Activated CD4-positive, alpha-beta T cell treated with anti-CD3 and anti-CD28 coated beads, Interleukin-2, amount 10 ng/mL, durations not matched to agents 24 days and 14 days (primary cell): ENCODE measurements at places on chromosomes 3 and 15. TPM values are rescaled to one million over a fixed set of nuclear protein-coding genes. Genes with fewer than 3 reads are reported as not detected.

DNA sequence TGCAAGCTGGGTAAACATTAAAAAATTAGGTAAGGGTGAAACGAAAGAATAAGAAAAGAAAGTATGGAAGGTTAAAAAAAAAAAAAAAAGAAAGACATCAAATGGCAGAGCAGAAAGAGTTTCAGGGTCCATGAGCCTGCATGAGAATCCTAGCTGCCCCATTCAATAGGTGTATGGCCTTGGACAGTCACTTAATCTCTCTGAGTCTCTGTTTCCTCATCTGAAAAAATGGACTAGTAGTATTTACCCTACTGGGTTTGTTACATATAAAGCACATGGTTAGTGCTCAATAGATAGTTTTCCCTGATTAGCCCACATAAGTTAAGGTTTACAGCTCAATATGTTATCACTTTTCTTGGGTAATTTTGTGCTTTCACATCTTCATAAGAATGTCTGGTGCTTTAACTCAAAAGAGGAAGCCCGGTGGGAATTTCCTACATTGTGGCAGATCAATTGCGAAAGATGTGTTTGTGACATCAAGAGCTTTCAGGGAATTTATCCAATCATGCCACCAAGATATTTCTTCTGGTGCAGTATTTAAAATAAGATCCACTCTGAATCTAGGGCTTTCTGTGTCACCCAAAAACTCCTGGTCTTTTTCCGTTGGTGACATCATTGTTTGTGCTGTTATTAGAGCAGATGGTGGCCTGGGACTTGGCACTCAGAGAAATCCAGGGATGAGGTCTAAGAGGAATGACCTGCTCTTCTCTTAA, 57.2 kb upstream of the UBE2E1 start:
- peaks cover 4% of the 10 kb centered on the region for H3K4me1 ChIP-seq
- no peak for DNase-seq
- no peak overlapping the region for H3K27ac ChIP-seq
- no peaks in the 10 kb centered on the region for H3K36me3 ChIP-seq
- peaks cover 6% of the 10 kb centered on the region for H3K27me3 ChIP-seq
- no peak overlapping the region for H3K4me3 ChIP-seq

DNA sequence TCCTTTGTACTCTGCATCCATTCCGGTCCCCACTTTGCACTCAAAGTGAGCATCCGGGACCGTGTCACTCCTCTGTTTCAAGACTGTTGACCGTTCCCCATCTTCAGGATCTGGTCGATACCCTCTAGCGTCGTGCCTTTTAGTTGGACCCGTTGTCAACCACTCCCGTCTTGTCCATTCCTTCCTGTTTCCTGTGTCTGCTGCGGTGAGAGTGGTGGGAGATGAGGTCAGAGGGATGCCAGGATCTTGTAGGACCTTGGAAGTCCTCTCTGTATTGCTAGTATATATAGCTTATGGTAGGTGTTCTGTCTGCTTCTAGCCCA, 624 bp downstream of the BRK1 start:
- no peak for DNase-seq
- H3K27ac ChIP-seq: peak overlapping the region; percentile 93

DNA sequence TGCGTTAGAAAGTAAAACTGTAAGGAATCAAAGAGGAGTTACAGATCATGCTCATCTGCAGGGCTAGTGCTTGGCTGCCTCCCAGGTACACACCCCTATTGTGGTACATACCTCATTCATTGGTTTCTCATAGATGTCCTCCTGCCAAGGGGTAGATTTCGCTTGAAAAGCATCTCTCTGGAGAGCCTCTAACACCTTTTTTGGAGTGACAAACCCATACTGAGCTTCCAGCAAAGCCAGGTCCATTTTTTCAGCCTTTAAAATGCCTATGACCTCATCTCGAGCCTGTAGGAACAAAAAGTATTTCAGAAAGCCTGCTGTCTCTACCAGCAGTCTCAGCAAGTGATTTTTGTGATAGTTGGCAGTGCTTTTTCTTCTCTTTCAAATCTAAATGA, 112.1 kb downstream of the CMSS1 start:
- H3K4me3 ChIP-seq: no peak overlapping the region
- H3K27ac ChIP-seq: no peak overlapping the region
- no peak for DNase-seq
- no peaks in the 10 kb centered on the region for H3K4me1 ChIP-seq
- peaks cover 2% of the 10 kb centered on the region for H3K36me3 ChIP-seq

DNA sequence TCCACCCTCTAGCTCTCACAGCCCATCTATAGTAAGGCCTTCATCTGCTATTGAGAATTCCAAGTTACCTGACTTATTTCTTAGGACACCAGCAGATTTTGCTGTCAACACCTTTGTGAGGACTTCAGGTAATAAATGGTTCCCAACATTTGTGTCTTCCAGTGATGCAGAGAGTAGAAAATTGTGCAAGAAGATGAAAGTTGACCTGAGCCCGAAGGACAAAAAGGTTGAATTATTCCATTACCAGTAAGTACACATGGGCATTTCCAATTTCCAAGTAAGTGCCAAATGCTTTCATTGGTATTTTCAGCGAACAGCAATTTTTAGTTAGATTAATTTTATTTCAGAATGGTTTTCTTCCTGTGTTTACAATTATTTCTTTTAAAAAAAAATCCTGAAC, 35.4 kb downstream of the PDIA5 start:
- peaks cover 27% of the 10 kb centered on the region for H3K36me3 ChIP-seq
- H3K27ac ChIP-seq: no peak overlapping the region
- H3K4me1 ChIP-seq: no peaks in the 10 kb centered on the region
- no peak for DNase-seq
- H3K27me3 ChIP-seq: no peaks in the 10 kb centered on the region

GRCh38 chr15:95825671-95826411, 504.7 kb upstream of the NR2F2 start:
- H3K4me1 ChIP-seq: no peaks in the 10 kb centered on the region
- no peaks in the 10 kb centered on the region for H3K36me3 ChIP-seq
- DNase-seq: no peak
- no peak overlapping the region for H3K4me3 ChIP-seq
- peaks cover 20% of the 10 kb centered on the region for H3K27me3 ChIP-seq

DNA sequence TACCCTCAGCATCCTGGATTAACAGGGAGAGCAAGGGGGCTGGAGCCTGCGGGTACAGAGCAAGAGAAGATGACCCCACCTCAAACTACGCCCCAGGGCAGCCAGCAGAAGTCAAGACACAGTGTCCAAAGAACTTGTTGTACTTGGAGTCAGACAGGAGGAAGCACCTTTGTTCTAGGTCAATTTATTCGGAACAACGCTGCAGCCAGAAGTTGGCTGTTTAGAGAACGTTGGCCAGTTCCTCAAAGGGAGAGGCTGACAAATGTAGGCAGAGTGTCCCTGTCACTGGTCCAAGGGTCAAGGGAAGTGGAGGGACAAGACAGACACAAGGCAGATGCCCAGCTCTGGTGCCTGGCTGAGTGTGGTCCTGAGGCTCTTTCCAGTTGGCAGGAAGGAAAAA, 32.1 kb upstream of the PIAS1 start:
- no peak overlapping the region for H3K27ac ChIP-seq
- peaks cover under 1% of the 10 kb centered on the region for H3K27me3 ChIP-seq
- peaks cover 2% of the 10 kb centered on the region for H3K4me1 ChIP-seq
- no peak overlapping the region for H3K4me3 ChIP-seq

DNA sequence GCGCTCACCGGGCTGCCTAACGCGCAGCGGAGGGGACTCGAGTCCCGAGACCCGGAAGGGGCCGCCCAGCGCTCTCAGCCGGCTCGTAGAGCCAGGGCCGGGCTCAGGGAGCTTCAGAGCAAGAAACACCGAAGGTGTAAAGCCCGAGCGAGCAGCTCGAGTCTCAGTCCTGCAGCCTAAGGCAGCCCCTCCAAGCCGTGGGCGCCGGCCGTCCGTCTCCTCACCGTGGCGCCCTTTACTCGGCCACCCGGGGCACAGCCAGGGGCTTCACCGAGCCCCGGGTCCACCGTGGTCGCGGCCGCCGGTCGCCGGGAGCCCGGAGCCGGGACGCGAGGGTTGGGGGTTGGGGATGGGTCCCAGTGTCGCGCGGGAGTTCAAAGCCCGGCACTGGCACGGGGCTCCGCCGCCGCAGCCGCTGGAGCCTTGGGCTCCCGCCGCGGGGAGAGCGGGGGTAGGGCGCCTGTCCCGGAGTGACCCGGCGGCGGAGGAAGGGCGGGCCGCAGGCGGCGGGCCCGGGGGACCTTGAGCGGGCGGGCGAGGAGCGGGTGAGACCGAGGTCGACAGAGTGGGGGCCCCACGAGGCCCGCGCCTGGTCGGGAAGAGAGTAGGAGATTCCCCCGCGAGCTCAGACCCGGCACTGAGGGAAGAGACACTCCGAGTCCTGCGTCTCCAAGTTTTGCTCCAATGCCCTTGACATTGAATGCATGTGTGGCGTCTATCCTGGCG, 26.9 kb upstream of the THRB start:
- H3K36me3 ChIP-seq: no peaks in the 10 kb centered on the region
- no peaks in the 10 kb centered on the region for H3K4me1 ChIP-seq
- H3K27me3 ChIP-seq: peaks cover 42% of the 10 kb centered on the region
- H3K27ac ChIP-seq: no peak overlapping the region
- H3K4me3 ChIP-seq: no peak overlapping the region

DNA sequence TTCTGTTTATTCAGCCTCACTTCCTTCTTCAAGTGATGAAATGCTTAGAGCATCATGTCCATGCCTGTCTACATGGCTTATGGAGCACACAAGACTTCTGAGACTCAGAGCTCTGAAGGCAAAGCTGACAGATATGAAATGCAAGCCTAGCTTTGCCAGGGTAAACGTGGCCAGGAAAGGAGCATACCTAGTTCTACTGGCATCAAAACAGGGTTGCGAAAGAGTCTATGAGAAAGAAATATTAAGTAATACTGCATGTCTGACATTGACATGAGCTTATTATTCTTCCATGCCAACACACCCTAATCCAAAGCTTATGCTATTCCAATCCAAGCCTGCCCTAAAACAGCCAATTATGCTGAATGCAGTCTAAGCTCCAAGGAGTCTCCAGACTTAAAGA, 391.5 kb downstream of the ERC2 start:
- H3K27ac ChIP-seq: no peak overlapping the region
- no peaks in the 10 kb centered on the region for H3K4me1 ChIP-seq
- H3K27me3 ChIP-seq: no peaks in the 10 kb centered on the region
- DNase-seq: no peak
- no peak overlapping the region for H3K4me3 ChIP-seq
- H3K36me3 ChIP-seq: no peaks in the 10 kb centered on the region

GRCh38 chr3:179811321-179812095, 158.7 kb downstream of the USP13 start:
- no peaks in the 10 kb centered on the region for H3K36me3 ChIP-seq
- no peak overlapping the region for H3K27ac ChIP-seq
- no peak overlapping the region for H3K4me3 ChIP-seq
- peaks cover 3% of the 10 kb centered on the region for H3K4me1 ChIP-seq
- H3K27me3 ChIP-seq: no peaks in the 10 kb centered on the region

GRCh38 chr3:58693940-58694850, 27.6 kb upstream of the FAM3D start:
- no peak overlapping the region for H3K27ac ChIP-seq
- H3K27me3 ChIP-seq: no peaks in the 10 kb centered on the region
- no peak overlapping the region for H3K4me3 ChIP-seq
- no peak for DNase-seq

- no peak for DNase-seq
- H3K27ac ChIP-seq: no peak overlapping the region
- no peak overlapping the region for H3K4me3 ChIP-seq
- H3K36me3 ChIP-seq: no peaks in the 10 kb centered on the region
- no peaks in the 10 kb centered on the region for H3K27me3 ChIP-seq
Observed at GRCh38 chr3:195064300-195064931, 206.5 kb downstream of the XXYLT1 start.

The PRRT3 gene
- total RNA-seq: 11.8 and 13.5 TPM in 2 replicates

The TFDP2 gene
- total RNA-seq: 22.0 and 22.1 TPM in 2 replicates

The ADAMTSL3 gene
- not detected in 2 replicates for total RNA-seq

The CAPN3 gene
- total RNA-seq: 1.3 and 2.3 TPM in 2 replicates

The CEMIP gene
- not detected in 2 replicates for total RNA-seq

The CASR gene
- total RNA-seq: not detected in 2 replicates

The GOLGA8K gene
- 0.21 and 0.62 TPM in 2 replicates for total RNA-seq

The PLSCR2 gene
- total RNA-seq: not detected in 2 replicates

The SERPINI1 gene
- 0.49 and 0.57 TPM in 2 replicates for total RNA-seq
